Mesendoderm (in vitro differentiated cells): ENCODE measurements at places on chromosomes 1 and 21.

GRCh38 chr1:235331401-235331800 lies 3.0 kb downstream of the GGPS1 start:
- H3K4me3 ChIP-seq = no peak overlapping the region
- H3K4me1 ChIP-seq = no peaks in the 10 kb centered on the region
- no peak for DNase-seq
- H3K36me3 ChIP-seq = no peaks in the 10 kb centered on the region

GRCh38 chr1:204258213-204259115 lies 44.7 kb upstream of the GOLT1A start:
- H3K36me3 ChIP-seq = no peaks in the 10 kb centered on the region
- peak; percentile 87 for DNase-seq
- H3K4me3 ChIP-seq = no peak overlapping the region
- H3K27me3 ChIP-seq = no peaks in the 10 kb centered on the region
- no peak overlapping the region for H3K27ac ChIP-seq
- H3K4me1 ChIP-seq = peaks cover 11% of the 10 kb centered on the region

- H3K27me3 ChIP-seq = no peaks in the 10 kb centered on the region
- H3K36me3 ChIP-seq = no peaks in the 10 kb centered on the region
- no peak for DNase-seq
- H3K4me3 ChIP-seq = no peak overlapping the region
These were observed 98.3 kb upstream of the SLC2A1 start for GRCh38 chr1:43056981-43057391.

DNA sequence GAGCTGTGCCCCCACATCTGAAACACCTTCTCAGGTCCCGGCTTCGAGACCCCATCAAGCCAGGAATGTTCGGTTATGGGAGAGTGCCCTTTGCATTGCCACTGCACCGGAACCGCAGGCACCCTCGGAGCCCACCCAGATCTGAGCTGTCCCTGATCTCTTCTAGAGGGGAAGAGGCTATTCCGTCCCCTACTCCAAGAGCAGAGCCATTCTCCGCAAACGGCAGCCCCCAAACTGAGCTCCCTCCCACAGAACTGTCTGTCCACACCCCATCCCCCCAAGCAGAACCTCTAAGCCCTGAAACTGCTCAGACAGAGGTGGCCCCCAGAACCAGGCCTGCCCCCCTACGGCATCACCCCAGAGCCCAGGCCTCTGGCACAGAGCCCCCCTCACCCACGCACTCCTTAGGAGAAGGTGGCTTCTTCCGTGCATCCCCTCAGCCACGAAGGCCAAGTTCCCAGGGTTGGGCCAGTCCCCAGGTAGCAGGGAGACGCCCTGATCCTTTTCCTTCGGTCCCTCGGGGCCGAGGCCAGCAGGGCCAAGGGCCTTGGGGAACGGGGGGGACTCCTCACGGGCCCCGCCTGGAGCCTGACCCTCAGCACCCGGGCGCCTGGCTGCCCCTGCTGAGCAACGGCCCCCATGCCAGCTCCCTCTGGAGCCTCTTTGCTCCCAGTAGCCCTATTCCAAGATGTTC lies 4.3 kb downstream of the ADAMTSL4 start:
- H3K36me3 ChIP-seq = no peaks in the 10 kb centered on the region
- H3K27ac ChIP-seq = no peak overlapping the region
- no peaks in the 10 kb centered on the region for H3K27me3 ChIP-seq
- H3K4me1 ChIP-seq = no peaks in the 10 kb centered on the region
- H3K4me3 ChIP-seq = no peak overlapping the region

DNA sequence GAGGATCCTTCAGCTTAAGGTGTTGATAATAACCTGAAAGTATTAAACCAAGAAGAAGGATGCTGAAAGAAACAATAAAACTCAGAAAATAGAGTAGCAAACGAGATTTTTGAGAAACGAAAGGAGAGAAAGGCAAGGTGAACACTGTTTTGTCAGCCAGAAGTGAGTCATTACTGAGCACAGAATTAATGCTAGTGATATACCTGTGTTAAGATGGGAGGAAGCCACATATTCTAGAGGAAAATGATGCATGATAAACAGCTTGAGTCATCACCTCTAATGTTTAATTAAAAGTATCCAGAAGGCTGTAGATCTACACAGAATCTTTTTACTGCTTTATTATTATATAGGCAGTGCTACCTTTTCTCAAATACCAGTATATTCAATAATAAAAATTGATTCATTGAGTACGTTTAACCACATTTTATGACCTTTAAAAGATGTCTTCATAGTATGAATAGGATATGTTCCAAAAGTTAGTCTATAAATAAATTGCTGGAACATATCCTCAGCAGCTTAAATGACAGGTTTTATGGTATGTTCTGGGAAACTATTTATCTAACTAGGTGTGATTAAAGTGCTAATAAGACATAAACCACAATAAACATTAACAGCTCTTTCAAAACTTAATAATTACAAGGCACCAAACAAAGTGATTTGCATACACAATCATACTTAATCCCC lies 10.3 kb downstream of the SH3GLB1 start:
- peaks cover 2% of the 10 kb centered on the region for H3K4me1 ChIP-seq
- no peak for DNase-seq
- H3K27ac ChIP-seq = no peak overlapping the region

GRCh38 chr1:9078015-9078751 lies 8.7 kb upstream of the SLC2A5 start:
- no peaks in the 10 kb centered on the region for H3K36me3 ChIP-seq
- H3K4me3 ChIP-seq = no peak overlapping the region
- H3K27ac ChIP-seq = no peak overlapping the region

DNA sequence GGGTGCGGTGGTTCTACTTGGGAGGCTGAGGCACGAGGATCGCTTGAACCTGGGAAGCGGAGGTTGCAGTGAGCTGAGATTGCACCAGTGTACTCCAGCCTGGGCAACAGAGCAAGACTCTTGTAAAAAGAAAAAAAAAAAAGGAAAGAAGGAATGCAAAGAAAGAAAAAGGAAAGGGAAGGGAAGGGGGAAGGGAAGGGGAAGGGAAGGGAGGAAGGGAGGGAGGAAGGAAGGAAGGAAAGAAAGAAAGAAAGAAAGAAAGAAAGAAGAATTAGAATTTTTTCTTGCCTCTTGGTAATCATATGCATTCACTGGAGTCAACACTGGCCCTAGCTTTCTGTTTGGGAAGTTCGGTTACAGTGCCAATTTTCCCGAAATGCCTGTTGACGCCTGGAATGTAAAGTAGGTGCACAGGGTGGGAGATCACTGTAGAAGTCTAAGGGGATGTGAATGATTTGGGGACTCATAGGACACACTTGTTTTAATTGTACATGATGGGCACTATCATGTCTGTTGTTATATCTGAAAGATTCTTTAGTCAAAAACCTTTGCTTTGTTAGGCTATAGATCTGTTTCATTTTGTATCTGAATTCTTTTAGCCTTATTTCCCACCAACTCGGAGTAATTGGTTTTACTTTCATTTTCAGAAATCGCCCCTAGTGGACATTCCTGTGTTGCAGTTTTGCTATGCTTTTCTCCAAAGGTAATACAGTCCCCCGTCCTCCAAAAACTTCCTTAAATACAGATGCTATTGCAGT lies 59.8 kb upstream of the MORC3 start:
- no peak overlapping the region for H3K27ac ChIP-seq
- peak; percentile 53 for DNase-seq
- H3K4me1 ChIP-seq = no peaks in the 10 kb centered on the region

DNA sequence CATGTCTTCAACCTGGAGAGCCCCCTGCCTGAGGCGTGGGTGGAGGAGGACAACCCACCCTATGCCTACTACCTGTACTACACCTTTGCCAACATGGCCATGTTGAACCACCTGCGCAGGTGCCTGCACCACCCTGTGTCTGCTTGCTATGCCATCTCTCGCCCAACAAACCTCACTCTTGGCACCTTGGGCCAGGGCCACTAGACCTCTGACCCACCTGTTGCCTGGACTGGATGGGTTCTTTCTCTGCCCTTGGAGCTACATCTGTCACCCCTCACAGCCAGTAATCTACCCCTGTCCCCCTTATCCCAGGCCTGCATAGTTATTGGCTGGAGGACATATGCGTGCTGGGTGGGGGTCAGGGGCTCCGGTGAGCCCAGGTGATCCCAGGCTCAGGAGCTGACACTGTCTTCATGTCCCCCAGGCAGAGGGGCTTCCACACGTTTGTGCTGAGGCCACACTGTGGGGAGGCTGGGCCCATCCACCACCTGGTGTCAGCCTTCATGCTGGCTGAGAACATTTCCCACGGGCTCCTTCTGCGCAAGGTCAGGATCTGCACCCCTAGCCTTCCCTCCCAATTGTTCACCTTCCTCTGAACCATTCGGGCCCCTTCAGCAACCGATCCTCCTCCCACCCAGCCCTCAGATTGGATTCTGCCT lies 9.9 kb downstream of the AMPD2 start:
- peaks cover 6% of the 10 kb centered on the region for H3K36me3 ChIP-seq
- H3K27me3 ChIP-seq = no peaks in the 10 kb centered on the region
- H3K27ac ChIP-seq = no peak overlapping the region
- no peak overlapping the region for H3K4me3 ChIP-seq
- DNase-seq = no peak

DNA sequence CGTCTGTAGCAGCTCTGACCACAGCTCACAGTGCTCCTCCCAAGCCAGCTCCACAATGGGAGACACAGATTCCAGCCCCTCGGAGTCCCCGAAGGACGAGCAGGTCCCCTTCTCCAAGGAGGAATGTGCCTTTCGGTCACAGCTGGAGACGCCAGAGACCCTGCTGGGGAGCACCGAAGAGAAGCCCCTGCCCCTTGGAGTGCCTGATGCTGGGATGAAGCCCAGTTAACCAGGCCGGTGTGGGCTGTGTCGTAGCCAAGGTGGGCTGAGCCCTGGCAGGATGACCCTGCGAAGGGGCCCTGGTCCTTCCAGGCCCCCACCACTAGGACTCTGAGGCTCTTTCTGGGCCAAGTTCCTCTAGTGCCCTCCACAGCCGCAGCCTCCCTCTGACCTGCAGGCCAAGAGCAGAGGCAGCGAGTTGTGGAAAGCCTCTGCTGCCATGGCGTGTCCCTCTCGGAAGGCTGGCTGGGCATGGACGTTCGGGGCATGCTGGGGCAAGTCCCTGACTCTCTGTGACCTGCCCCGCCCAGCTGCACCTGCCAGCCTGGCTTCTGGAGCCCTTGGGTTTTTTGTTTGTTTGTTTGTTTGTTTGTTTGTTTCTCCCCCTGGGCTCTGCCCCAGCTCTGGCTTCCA lies 22.9 kb upstream of the VPS13D start:
- no peaks in the 10 kb centered on the region for H3K27me3 ChIP-seq
- no peak for DNase-seq
- H3K4me3 ChIP-seq = no peak overlapping the region
- no peak overlapping the region for H3K27ac ChIP-seq

DNA sequence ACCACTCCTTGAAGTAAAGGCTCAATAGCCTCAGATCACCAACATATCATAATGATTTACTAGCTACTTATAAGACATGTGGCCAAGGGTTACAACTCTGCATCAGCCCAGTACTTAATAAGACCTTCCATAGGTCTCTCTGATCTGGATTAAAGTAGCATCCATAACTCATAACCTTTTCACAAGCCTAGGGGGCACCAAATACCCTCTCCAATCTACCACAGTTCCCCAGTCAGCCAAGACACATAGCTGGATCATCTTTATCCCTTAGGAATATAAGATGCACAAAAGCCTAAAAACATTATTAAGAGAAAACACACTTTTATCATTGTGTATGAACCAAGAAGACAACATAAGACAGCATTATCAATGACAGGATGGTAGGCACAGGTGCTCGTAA lies 22.1 kb downstream of the SSX2IP start:
- H3K4me1 ChIP-seq = no peaks in the 10 kb centered on the region
- peak; percentile 39 for DNase-seq
- no peaks in the 10 kb centered on the region for H3K27me3 ChIP-seq
- no peak overlapping the region for H3K27ac ChIP-seq
- H3K4me3 ChIP-seq = no peak overlapping the region

DNA sequence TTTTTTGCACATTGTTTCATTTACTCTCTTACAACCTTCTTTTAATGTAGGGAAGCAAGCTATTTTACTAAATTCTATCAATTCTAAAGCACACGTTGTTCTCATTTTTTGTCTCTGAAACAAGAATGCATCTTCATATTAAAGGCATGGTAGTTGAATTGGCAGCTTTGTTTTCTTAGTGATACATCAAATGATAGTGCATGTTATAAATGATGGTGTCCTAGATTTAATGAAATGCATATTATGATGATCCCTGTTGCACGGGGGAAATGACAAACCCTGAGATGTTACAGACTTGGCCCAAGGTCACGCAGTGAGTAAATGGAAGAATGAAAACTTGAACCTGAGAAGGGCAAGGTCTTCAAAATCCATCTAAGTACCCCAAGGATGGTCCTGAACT lies 213.1 kb downstream of the KAZN start:
- no peaks in the 10 kb centered on the region for H3K36me3 ChIP-seq
- H3K4me1 ChIP-seq = peaks cover 7% of the 10 kb centered on the region
- no peak overlapping the region for H3K27ac ChIP-seq

- no peak overlapping the region for H3K27ac ChIP-seq
- H3K27me3 ChIP-seq = no peaks in the 10 kb centered on the region
These were observed 81.6 kb upstream of the PPP2R5A start for GRCh38 chr1:212203630-212204029.

DNA sequence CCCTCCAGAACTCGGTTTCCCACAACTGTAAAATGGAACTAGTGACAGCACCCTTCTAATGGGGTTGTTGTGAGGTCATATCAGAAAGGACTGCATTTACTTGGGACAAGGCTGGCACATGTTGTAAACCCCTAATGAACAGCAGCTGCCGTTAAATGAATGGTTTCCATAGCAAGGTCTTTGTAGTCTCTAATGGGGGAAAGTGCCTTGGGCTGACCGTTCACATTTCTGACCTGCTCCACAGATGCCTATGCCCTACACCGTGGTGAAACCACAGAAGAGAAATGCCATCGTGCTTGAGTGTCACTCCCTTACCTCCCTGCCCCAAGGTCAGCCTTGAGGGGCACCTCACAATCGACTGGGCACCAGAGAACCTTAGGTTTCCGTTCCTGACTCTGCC lies 143.1 kb downstream of the ZSCAN20 start:
- no peak overlapping the region for H3K27ac ChIP-seq
- no peaks in the 10 kb centered on the region for H3K27me3 ChIP-seq
- no peak overlapping the region for H3K4me3 ChIP-seq
- no peaks in the 10 kb centered on the region for H3K36me3 ChIP-seq

DNA sequence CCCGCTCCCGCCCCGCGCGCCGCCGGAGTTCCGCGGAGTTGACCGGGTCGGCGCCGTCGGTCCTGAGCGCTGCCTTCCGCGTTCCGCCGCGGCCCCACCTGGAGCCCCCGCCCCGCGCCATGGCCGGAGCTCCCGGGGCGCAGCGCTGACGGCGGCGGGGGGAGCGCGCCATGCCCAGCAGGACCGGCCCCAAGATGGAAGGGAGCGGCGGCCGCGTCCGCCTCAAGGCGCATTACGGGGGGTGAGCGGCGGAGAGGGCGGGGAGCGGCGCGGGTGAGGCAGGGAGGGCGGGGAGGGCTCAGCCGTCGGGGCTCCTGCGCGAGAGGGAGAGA lies 216 bp downstream of the PRKCZ start:
- no peaks in the 10 kb centered on the region for H3K4me1 ChIP-seq
- no peaks in the 10 kb centered on the region for H3K27me3 ChIP-seq
- no peaks in the 10 kb centered on the region for H3K36me3 ChIP-seq
- H3K27ac ChIP-seq = no peak overlapping the region
- peak overlapping the region; percentile 66 for H3K4me3 ChIP-seq
